Fibroblast of the aortic adventitia (primary cell): ENCODE measurements at places on chromosomes 4 and X.

- no peak for DNase-seq
Measured at GRCh38 chr4:103720661-103721060, 876 bp upstream of the TACR3 start.

- no peak for DNase-seq
Measured at GRCh38 chrX:10750581-10750980, 130.2 kb upstream of the MID1 start.

GRCh38 chr4:142881331-142881730 lies 35.2 kb upstream of the INPP4B start:
- no peak for DNase-seq

GRCh38 chr4:31234494-31234893 lies 514.3 kb downstream of the PCDH7 start:
- no peak for DNase-seq

DNA sequence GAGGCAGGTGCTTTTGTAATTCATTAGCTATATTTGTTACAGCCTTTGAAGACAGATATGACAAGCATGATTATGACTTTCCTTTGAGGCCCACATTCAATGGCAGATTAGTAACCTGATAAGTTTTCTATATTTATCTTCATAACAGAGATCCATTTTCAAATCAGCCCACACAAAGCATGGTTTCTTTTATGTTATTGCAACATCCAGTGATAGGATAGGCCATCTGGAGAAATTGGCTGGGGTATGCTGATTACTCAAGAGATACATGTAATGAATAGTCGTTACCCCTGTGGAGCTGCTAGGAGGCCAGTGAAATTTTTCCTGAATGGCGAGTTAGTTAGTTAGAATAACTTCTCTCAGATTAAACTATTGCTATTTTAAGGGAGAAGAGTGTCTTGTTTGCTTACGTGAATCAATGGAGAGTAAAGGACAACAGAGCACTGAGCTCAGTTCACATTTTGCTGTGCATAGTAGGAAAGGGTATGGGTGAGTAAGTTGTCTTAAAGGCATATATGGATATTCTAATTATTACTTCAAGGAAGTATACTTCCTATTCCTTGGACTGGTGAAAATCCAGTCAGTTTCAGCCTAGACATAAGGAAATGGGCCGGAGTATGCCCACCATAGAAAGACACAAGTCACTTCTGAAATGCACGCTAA lies 79.2 kb upstream of the DKK2 start:
- DNase-seq, result peak; percentile 72

DNA sequence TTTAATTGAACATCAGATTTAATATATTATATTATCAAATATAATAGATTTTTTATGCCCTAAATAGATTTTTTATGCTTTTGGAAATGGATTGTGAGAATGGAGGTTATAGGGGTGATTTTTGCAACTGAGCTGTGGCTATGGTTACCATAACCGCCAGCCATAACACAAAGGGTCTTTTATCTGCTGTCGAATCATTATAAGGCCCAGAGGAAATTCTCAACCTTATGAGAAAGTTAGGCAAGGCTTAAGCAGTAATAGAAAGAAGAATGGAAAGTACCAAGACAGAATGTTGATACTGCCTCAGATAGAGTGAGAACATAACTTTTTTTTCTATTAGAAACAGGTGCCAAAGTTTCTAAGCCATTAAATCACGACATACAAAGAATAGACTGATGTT lies 26.3 kb upstream of the CXCL6 start:
- DNase-seq, result no peak

DNA sequence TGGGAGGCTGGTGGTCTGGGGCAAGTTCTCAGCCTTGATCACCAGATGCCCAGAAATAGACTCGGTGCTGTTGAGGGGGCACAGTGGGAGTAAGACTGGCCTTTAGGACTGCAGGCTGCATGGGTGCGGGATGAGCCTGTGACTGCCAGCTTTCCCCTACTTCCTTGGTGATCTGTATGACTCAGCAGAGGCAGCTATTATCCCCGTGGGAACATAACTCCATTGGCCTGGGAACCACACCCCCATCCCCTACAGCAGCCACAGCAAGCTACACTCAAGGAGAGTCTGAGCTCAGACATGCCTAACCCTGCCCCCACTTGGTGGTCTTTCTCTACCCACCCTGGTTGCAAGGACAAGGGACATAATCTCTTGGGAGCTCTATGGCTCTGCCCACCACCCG lies 20.6 kb downstream of the CLIC2 start:
- no peak for DNase-seq

DNA sequence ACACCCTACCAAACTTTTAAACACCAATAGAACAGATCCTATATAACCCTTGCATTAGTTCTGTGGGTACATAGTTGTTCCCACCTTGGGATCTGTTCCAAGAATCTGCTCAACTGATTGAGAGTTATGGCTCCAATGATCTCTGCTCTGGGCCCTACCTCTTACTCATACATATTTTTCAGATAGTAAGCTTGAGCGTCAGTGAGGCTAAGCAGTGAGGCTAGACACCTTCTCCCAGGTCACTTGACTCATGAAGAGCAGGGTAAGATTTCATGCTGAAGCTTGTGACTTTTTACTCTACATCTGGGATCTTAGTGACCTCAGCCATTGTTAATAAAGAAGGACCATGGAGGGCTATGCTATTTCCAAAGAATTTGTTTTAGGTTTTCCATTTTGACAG lies 23.1 kb upstream of the TNIP3 start:
- no peak for DNase-seq

GRCh38 chrX:145213504-145213903 lies 33.8 kb upstream of the SPANXN1 start:
- DNase-seq, result no peak

- no peak for DNase-seq
Measured at GRCh38 chrX:150502979-150503897, 65.2 kb upstream of the MTM1 start.

- no peak for DNase-seq
Measured at GRCh38 chrX:104567506-104567905, 1.5 kb downstream of the IL1RAPL2 start.

- DNase-seq, result peak; percentile 66
Measured at GRCh38 chrX:44785652-44786051, 58.2 kb upstream of the DUSP21 start.
